CD4-positive, alpha-beta T cell (primary cell): ENCODE measurements at places on chromosomes 11 and 22.

- peak; percentile 26 for DNase-seq
Measured at GRCh38 chr11:124801014-124801413, 808 bp upstream of the MSANTD2 start.

GRCh38 chr11:95671768-95672167 lies 117.8 kb downstream of the FAM76B start:
- DNase-seq = no peak

GRCh38 chr11:125903711-125904659 lies at the start of gene DDX25:
TSS of gene DDX25 (plus strand) at chr11:125904508. CDS start at chr11:125904518, 10 bp downstream.
- DNase-seq = no peak

DNA sequence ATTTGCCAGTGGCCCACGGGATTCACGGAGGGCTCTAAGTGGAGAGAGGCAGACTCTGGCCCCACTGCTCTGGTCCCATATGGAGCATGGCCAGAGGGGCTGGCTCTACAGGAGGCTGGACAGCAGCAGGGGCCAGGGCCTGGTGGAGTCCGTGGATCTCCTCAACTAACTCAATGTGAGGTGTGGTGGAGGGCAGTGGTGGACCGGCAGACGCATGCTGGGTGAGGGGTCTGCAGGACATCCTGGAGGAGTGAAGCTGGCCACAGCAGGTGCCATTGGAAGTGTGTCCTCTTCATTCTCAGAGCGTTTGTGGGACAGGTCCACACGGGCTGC lies 15.6 kb downstream of the IGF2 start:
- DNase-seq = no peak

DNA sequence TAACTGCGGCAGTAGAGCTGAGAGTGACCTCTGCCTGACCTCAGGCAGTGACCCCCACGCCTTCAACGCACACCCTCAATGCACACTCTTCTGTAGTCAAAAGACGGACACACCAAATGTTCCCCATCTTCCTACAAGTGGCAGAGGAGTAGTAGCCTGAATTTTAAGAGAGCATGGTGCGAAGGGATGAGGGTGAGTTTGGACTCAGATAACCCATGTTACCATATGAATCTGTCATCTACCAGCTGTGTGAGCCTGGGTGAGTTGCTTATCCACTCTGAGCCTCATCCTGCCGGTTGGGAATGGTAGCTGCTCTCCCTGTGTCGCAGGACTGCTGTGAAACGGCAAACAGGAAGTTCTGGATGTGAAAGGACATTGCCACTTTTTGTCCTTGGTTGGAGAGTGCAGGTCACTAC lies 20.6 kb upstream of the ROBO3 start:
- DNase-seq = no peak

DNA sequence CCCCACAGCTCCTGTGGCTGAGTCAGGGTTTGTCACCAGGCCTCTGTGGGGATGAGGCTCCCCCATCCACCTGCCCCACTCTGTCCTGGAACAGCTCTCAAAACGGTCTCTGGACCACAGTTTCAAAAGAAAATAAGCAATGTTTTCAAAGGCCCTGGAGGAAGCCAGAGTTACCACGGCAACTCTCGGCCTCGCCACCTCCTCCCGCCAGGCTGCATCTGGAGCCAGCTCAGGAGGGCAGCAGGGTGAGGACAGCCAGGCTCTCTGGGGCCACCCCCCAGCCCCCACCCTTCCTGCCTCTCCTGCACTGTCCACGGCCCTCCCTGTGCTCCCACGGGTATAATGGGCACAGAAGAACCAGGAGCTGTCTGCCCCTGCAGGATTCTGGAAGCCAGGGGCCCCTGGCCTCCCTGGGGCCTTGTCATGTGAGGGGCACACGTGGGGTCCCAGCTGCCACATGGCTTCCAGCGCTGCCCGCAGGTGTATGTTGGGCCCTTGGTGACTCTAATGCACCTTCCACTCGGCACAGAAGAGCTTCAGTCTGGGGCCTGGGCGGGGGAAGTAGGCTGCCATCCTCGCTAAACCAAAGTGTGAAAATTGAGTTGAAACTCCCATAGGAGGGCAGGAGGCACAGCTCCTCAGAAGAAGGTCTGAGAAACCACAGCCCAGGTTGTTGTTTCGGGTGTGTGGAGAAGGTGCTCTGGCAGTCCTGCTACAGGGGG lies 10.3 kb downstream of the CD81 start:
- no peak for DNase-seq

DNA sequence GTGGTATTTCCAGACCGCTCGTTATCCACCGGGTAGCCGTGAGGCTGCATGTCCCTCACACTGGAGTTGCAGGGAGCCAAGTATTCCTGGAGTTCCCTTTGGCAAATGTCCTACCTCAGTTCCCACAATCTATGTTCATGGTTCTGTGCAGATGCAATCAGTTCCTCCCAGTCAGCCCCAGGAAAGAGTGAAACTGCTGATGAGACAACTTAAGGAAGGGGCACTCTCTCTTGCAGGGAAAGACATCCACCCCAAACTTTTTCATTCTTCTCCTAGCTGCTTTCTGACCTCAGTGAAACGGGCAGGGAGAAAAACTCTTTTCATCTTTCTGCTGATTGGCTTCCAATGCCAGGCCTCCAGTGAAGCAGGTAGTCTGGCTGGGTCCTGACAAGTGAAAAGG lies 205.1 kb upstream of the TMEM45B start:
- DNase-seq = no peak

DNA sequence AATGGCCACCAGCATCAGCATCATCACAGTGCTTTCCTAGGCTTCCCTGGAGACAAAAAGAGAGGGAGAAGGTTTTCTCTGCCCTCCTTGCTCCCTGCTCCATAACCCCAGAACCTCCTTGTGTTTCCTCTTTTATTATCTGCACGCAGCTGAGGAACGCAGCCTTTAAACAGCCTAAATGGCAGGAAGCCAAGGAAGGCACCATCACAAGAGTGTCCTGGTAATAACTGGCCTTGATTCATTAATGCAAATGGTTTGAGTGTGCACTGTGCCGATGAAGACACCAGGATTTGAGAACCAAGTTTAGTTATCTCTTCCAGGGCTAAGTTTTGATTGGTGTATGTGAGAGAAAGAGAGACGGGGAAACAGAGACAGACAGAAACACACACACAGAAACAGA lies 29.4 kb upstream of the DRD2 start:
- DNase-seq = no peak

DNA sequence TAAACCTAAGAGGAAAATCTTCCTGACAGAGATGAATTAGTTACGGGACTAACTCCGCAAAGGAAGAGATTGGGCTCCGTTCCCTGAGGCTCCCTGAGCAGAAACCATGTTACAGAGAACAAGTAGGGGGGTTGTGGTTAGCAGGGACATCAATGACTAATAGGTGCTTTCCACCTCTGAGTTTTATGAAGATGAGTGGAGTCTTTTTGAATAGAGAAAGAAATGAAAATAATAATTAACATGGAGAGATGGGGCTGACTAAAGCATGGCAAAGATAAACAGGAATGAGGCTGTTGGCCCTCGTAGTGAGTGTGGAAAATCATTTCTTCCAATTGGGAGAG lies 47.5 kb upstream of the PICALM start:
- no peak for DNase-seq

DNA sequence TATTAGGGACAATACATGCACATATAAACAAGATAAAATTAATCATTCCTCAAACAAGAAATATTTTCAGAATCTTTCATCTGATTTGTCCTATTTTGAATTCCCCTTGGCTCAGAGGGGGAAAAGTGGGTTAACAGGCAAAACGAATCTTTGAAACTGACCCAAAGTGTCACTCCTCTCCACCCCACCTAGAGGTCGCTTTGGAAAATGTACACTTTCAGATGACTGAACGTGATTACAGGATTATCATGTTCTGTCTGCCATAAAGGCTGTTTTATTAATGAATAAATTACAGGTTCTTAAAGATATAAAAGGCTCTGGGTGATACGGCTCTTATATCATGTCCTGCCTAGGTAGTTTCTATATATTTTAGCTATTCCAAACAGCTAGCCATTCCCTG lies 1735.0 kb downstream of the LRRC4C start:
- DNase-seq = no peak

DNA sequence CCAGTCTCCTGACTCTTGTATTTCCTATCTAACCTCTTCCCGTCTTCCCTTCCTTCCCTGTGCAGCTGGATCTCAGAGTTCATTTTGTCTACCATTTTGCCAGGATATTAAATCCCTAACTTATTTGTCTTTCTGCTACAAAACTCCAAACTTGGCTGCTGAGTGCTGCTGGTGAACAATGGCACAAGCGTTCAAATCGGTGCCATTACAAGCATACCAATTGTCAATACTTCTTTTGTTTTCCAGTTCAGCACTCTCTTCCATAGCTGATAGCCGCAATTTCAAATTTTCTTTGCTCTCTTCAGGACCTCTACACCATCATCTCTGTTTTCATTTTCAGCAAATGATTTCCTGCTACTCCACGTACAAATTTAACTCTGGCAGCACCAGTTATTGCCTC lies 13.4 kb downstream of the IL18 start:
- no peak for DNase-seq

- DNase-seq = peak; percentile 14
Measured at GRCh38 chr11:68965901-68966853, 14.6 kb downstream of the MRGPRD start.

- no peak for DNase-seq
Measured at GRCh38 chr22:45565973-45566372, 63.3 kb downstream of the FBLN1 start.

GRCh38 chr11:70921804-70922203 lies 330.6 kb downstream of the SHANK2 start:
- DNase-seq = no peak

GRCh38 chr11:46012185-46012584 lies 89.7 kb downstream of the LARGE2 start:
- DNase-seq = no peak

- no peak for DNase-seq
Measured at GRCh38 chr11:2585566-2586086, 114.2 kb downstream of the KCNQ1OT1 start.

DNA sequence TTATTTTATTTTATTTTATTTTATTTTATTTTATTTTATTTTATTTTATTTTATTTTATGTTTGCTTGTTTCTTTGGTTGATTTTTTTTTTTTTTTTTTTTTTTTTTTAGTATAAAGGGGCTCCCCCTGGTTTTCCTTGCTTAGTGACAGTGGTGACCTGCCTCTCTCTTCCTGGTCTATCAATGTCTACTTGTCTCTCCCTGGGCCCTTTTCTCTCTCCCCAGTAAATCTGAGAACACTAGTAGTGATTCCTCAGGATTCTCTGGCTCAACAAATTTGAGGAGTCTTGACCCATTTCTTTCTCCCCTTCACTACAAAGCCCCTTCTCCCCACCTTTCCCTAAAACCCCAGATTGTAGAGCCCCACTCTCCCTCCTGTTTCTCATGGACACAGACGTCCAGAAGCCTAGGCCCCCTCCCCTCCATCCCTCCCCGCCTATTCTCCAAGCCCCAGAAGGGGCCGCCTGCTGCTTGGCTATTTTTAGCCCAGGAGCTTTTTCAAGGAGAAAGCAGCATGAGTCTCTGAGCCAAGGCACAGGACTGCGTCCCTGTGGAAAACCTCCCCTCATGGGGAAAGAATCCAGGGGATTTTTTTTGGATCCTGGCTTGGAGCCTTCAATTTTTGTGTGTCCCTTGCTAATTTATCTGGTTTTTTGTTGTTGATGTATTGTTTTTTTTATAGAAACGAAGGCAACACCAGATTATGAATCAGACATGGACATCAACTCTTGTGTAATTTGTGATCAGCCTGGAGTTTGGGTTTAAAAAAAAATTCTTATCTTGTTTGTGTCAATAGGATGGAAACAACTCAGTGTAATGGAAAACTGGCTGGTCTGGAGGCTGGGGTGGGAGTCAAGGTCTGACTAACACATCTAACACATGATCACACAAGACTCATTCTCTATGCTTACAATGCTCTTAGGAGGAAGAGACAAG lies 17.5 kb upstream of the ACCSL start:
- DNase-seq = no peak

DNA sequence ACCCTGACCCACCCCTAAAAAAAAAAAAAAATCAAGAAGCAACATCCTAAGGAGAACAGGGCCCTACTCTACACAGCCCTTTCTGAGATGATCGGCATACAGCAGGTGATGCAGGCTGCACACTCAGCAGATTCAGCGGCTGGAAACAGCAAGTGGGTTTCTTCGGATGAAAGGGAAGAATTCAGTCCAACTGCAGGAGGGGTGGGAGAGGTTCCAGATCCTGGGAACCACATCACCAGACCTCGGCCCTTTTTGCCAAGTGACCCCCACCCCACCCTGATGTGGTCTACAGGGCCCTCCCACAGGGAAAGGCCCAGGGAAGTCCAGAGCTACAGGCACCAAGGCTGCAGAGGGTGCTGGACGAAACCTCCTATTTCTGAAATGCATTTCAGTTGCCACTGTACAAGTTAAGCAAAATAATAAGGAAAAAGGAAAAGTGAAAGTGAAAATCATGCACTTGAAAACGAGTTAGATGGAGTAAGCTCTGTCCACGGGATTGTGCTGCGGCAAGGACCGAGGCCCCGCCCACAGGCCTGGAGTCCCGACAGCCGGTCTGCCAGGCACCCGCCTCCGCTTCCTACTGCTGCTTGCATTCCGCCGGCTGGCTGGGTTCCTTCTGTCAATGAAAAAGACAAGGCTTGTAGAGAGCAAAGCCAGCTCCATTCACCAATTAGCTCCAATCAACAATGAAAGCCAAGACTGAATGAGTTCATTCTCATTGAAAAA lies 16.0 kb upstream of the PHLDA2 start:
- peak; percentile 63 for DNase-seq

DNA sequence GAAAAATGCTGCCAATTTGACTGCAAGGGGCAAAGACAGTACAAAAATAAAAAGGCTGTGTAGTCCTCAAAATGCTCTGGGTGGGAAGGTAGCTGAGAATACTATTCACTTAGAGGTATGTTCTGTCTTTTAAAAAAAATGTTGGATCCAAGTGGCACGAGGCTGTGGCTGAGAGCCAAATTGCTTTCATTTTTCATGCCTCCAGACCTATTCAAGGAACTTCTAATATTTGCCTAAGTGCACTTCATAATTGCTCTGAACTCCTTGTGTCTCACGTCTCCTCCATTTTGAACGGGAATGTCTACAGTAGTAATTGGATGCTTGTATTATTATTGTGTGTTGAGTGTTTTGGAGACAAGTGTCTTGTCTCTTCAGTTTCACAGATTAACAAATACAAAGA lies 19.1 kb upstream of the SLC22A25 start:
- no peak for DNase-seq

- no peak for DNase-seq
Measured at GRCh38 chr11:72472765-72473164, 38.4 kb upstream of the CLPB start.
